ENCODE measurements at places on chromosomes 13 and 19. TPM values are rescaled to one million over a fixed set of nuclear protein-coding genes. Genes with fewer than 3 reads are reported as not detected.

GRCh38 chr13:113495494-113496210, 5.1 kb upstream of the DCUN1D2 start:
- DNase-seq: no peak

DNA sequence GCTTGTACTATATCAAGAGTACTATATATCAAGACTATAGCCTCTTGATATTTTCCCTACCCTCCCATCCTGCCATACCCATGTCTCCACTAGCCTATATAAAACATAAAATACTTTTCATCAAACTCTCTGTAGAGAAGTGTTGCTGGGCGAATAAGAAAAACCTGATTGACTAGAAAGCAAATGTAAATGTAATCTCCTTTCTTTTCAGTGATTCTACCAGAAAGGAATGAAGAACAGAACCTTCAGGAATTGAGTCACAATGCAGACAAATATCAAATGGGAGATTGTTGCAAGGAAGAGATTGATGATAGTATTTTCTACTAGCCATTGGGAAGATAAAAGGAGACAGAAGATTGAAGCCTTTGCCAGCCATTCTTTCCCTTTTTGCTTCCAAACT, 89.2 kb downstream of the KCNRG start:
- peak; percentile 83 for DNase-seq

DNA sequence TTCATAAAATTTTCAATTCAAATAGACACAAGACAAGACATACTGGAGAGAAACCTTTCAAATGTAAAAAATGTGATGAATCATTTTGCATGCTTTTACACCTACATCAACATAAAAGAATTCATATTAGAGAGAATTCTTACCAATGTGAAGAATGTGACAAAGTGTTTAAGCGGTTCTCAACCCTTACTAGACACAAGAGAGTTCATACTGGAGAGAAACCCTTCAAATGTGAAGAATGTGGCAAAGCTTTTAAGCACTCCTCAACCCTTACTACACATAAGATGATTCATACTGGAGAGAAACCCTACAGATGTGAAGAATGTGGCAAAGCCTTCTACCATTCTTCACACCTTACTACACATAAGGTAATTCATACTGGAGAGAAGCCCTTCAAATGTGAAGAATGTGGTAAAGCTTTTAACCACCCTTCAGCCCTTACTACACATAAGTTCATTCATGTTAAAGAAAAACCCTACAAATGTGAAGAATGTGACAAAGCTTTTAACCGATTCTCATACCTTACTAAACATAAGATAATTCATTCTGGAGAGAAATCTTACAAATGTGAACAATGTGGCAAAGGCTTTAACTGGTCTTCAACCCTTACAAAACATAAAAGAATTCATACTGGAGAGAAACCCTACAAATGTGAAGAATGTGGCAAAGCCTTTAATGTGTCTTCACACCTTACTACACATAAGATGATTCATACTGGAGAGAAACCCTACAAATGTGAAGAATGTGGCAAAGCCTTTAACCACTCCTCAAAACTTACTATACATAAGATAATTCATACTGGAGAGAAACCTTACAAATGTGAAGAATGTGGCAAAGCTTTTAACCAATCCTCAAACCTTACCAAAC, 24.6 kb upstream of the ZNF431 start:
- no peak for DNase-seq

- no peak for DNase-seq
Observed at GRCh38 chr13:78054157-78054556, 135.5 kb upstream of the EDNRB start.

GRCh38 chr19:47509973-47510372, 4.9 kb downstream of the NAPA start:
- DNase-seq: no peak

- no peak for DNase-seq
Observed at GRCh38 chr19:17946965-17947784, 14.4 kb downstream of the CCDC124 start.

- DNase-seq: no peak
Observed at GRCh38 chr13:40192452-40192851, 474.0 kb downstream of the FOXO1 start.

- DNase-seq: no peak
Observed at GRCh38 chr19:28294395-28294794, 918.6 kb downstream of the UQCRFS1 start.

Gene OR7A5
- total RNA-seq: not detected

Gene PTGIR
- 0.28 TPM for total RNA-seq

Gene SOX1
- not detected for total RNA-seq

Gene MBD3L2
- not detected for total RNA-seq

Gene CTXN1
- total RNA-seq: 71.2 TPM

Gene ZNF497
- total RNA-seq: 8.6 TPM

All from PC-9 (cell line).